ENCODE measurements at places on chromosomes 13 and 19.

- DNase-seq: no peak
Observed at GRCh38 chr19:43527860-43528622, 1.0 kb upstream of the ETHE1 start.

DNA sequence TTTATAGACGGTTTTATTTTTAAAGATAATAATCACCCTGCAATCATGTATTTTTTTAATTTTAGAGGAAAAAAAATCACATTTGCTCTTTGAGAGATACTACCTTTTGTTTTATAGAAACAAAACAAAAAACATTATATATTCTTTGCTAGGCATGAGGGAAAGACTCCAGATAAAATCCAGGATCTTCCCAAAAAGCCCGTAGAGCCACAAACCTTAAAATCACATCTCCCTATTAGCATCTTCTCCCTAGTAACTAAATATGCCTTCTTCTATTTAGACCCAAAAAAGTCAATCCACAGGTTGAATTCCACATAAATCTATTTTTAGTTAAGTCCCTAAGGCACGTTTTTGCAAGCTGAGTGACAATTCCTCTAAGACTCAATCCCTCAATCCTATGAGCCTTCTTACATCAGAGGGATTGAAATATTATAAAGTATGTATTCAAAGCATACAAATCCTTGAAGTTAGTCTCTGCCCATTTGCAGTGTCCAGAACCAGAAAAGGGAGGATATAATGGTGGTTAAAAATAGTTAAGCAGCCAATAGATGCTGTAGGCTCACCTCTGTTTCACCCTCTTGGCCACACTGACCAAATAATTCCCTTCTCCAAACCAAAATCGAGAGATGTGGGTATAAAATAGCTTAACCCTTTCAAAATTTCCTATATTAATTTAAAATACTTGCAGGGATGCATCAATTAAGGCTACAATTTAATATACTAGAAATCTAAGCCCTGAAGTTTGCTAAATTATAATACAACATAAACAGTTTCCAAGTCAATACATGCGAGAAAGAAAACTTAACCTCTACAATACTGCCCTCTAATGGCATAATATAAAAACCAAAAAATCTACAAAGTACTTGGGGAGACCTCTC is 64.0 kb downstream of the SERP2 start:
- DNase-seq: no peak

DNA sequence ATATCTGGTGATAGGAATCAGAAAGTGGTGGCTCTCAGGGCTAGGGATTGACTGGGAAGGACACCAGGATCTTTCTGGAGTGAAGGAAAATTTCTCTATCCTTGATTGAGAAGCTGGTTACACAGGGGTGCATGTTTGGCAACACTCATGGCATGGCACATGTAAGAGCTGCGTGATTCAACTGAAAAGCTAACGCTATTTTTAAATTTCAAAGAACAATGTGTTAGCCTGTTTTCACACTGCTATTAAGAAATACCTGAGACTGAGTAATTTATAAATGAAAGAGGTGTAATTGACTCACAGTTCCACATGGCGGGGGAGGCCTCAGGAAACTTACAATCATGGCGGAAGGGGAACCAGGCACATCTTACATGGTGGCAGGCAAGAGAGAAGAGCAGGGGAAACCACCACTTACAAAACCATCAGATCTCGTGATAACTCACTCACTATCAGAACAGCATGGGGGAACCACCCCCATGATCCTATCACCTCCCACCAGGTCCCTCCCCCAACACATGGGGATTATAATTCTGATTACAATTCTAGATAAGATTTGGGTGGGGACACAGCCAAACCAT is 7.4 kb downstream of the SIGLEC8 start:
- no peak for DNase-seq

DNA sequence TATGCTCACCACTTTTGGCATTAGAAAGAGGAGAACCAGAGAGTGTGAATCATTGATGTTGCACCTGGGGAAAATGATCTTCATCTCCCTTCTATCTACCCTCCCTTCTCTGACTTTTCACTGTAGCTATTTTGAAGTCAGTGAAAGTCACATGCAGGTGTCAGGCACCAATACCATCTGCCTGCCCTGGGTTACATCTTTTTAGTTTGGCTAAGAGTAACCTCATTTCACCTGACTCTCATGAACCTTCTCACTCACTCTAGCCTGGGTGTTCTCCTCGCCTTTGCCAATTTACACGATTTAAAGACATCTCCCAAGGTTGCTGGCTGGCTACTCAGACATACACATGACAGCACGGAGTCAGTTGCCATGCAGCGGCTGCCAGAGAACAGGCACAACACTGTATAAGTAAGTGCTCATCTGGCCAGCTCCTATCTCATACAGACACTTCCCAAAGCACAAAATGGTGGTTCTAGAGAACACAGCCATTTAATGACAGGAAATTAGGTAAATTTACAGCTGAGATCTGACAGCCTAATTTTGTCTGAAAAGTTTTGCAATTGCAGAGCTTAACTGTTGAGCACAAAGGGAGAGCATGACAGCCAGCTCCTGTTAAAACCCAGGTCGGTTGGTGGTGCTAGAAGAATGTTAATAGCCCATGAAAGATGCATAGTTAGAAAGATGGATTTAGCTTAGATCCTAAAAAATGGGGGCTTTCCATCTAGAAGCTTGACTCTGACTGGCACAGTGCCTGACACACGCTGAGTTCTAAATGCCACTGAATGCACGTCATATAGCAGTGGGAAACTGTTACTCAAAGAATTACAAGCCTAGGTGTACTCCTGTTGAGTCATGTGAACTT is 32.5 kb downstream of the LCP1 start:
- DNase-seq: no peak

DNA sequence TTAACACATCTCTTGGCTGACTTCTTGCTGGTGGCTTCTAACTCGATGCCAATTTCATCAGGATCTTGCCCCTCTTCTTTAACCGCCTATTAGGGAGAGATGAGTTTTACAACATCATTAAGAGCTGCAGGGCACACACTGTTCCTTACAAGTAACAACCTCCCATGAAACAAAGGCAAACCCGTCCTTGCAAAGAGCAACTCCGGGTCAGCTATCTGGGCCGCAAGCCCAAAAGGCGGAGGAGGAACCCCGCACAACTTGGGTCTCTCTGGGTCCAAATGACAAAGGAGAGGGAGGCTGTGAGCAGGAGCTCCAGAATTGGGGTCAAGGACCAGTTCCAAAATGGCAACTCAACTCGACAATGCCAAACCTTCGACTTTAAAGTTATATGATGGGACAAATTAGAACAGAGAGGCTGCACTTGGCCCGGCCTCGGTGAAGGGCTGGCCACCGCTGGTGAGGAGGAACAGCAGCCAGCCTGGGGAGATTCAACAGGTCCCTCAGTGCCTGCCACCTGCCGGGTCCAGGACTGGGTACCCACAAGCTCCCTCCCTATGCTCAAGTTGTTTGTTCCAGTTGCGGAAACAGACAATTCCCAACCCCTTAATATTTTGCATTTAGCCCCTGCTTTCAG is 1.1 kb downstream of the SAFB2 start:
- DNase-seq: no peak

DNA sequence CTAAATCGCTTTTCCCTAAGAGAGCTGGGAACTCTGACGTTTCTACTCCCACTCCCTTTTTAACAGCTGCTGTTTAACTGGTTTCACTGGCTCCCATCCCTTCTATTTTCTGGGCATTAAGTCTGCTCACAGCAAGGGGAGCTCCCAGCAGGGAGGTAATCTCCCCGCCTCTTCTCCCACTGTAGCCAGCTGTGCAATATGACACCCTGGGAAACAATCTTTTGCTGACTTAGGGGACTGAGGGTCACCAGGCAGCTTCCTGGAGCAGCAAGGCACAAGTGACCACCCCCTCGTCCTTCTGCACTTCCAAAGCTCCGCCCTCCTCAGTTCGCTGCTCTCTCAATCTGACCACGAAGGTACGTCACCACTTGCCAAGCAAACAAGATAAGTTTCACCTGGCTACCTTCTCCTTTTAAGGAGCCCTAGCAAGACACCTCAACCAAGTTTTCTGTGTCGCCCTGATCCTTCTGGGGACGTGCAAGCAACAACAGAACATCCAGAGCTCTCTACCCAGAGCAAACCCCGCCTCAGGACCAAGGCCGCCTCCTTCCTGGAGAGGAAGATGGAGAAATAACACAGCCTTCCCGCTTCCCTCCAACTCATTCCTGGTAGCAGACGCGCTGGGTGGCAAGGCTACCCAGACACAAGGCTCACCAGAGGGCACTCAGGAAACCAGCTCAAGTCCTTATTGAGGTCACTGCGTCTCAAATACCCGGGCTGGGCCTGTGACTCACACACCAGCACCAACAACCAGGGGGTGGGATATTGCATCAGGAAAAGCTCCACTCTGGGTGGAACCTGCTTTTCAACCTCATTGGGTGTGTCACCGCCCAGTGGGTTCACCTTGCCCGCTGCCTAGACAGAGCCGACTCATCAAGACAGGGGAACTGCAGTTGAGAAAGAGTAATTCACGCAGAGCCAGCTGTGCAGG is 92.4 kb downstream of the STK24 start:
- DNase-seq: peak; percentile 79

GRCh38 chr19:18100710-18101109 is 3.1 kb downstream of the MAST3 start:
- DNase-seq: no peak

- DNase-seq: no peak
Observed at GRCh38 chr13:51599444-51600176, 15.3 kb downstream of the WDFY2 start.

- peak; percentile 57 for DNase-seq
Observed at GRCh38 chr19:48617146-48617937, 1.6 kb downstream of the RPL18 start.

GRCh38 chr13:24491845-24492244 is 20.7 kb downstream of the PARP4 start:
- no peak for DNase-seq

- no peak for DNase-seq
Observed at GRCh38 chr19:29308977-29309590, 96.1 kb upstream of the UQCRFS1 start.

DNA sequence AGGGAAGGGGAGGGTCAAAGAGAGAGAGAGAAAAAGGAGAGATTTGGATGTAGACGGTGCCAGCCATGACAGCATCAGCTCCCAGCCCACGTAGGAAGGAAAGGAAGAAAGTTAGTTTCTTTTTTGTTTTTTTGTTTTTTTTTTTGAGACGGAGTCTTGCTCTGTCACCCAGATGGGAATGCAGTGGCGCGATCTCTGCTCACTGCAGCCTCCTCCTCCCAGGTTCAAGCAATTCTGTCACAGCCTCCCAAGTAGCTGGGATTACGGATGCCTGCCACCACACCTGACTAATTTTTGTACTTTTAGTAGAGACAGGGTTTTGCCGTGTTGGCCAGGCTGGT is 27.6 kb downstream of the ELL start:
- DNase-seq: no peak

DNA sequence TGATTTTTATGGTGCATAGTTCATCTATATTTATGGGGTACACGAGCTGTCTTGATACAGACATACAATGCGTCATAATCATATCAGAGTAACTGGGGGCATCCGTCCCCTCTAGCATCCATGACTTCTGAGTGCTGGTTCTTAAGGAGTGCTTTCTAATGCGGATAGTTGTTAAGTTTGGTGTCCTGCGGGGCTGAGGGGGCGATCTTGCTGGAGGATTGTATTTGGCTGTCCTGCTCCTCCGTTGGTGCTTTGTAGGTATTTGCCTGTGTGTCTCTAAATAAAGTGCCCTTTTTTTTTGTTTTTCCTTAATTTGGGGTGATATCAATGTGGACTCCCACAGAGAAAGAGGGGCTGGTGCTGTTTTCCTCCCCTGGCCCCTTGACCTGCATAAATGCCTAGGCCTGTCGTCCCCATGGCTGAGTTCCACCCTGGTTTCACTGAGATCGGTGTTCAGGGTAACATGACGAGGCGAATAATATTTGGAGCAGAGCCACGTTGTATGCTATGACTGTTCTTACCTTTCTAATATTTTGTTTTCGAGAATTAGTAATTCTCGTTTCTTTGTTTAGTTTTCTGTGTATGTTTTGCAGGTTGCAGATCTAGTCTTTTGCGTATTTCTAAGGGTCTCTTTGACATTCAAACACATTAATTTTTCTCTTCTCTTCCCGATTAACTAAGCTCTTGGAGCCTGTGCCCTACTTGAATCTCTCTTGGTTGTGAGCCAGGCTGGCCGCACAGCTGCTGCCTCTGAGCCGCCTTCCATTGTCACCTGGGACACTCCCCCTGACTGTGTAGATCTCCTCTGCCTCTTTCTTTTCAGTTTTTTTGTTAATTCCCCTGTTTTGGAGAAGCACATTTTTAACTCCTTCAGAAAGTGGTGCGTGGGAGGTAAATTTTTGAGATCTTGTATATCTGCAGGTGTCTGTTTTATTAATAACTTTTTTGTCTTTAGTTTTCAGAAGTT is 100.3 kb downstream of the ARHGEF7 start:
- no peak for DNase-seq

DNA sequence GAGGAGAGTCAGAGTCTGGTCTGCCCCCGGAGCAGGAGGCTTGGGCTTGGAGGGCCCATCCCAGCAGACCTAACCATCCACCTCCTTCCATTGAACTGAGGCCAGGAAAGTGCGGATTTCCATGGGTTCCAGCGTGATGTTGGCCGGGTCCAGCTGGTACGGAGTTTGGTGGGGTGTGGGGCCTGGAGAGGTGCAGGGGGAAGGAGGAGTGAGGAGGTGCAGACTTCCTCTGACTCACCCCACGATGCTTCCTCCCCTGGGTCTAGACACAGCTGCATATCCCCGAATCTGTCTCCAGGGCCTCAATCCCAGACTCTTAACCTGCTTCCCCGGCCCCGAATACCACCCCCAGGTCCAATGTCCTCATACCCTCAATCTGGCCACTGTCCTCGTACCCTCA is 20.0 kb downstream of the MAN2B1 start:
- DNase-seq: no peak

GRCh38 chr13:75738841-75739240 is 102.7 kb downstream of the LMO7 start:
- no peak for DNase-seq

- DNase-seq: peak; percentile 81
Observed at GRCh38 chr19:5578097-5578846, 10.5 kb upstream of the TINCR start.

- no peak for DNase-seq
Observed at GRCh38 chr13:113949546-113949945, 24.3 kb downstream of the C13orf46 start.

DNA sequence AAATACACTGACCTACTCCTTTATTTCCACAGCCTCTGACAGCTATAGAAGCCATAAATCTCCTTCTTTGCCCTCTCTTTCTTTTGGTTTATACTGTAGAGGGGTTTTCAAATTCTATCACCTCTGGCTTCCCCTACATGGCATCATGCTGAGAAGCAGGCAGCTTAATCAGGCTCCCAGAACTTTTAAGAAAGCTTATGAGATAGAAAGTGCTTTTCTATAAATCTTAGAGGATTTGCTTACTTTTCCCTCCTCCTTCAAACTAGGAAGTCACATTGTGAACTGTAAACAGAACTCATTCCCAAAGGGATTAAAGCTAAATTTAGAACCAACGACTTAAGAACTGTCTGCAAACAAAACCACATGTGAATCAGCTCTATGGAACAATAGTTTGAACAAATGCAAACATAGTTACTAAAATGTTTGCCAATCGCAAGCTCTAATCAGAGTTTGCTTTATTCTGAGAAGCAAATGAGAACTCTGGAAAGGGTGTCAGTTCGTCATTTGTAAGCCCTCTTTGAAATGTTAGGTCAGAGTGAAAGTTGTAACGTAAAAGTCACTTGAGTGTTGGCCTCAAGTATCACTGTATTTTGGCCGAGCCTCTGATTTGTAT is 344.1 kb downstream of the RFC3 start:
- DNase-seq: no peak
